Cortex of kidney (tissue), 1 donor: ENCODE measurements at places on chromosomes 11 and 22.

DNA sequence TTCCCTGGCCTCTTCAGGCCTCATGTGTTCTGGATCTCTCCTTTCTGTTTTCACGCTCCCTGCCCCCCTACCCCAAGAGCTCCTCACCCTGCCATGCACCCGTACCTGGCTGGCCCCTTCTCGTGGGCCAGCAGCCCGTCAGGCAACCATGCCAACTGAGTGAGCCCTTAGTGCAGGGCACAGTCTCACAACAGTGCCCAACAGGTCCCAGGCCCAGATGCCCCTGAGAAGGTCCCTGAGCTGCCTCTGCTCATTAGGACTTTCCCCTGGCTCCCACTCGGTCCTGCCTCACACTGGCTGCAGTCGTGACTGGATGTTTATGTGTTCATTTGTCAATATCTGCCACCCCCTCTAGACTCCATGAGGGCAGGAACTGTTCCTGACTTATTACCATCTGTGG, 44.8 kb upstream of the IGSF9B start:
- DNase-seq: no peak

DNA sequence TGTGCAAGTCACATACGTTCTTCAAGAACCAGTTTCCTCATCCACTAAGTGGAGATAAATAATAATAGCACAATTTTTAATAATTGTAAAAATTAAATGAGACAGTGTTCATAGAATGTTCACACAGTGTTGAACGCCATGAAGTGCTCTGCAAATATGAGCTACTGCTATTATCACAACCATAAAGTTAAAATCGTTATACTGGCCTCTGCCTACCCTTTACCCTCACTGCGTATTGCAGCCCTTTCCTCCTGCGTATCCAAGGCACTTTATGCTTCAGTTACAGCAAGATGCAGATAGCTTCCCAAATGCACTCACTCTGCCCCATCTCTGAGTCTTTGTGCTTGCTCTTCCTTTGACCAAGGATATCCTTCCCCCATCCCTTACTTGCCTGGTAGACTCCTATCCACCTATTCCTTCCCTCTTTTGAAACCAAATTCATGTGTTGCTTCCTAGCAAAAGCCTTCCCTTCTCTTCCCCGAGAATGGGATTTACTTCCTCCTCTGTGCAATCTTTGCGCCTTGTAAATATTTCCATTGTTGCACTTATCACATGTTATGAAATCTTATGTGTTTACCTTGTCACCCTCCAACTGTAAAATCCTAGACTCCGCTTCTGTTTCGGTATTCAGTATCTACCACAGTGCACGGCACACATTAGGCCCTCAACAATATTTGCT, 196.9 kb downstream of the ADAMTS15 start:
- DNase-seq: no peak

GRCh38 chr11:126491092-126491491, 135.6 kb downstream of the ST3GAL4 start:
- DNase-seq: no peak

DNA sequence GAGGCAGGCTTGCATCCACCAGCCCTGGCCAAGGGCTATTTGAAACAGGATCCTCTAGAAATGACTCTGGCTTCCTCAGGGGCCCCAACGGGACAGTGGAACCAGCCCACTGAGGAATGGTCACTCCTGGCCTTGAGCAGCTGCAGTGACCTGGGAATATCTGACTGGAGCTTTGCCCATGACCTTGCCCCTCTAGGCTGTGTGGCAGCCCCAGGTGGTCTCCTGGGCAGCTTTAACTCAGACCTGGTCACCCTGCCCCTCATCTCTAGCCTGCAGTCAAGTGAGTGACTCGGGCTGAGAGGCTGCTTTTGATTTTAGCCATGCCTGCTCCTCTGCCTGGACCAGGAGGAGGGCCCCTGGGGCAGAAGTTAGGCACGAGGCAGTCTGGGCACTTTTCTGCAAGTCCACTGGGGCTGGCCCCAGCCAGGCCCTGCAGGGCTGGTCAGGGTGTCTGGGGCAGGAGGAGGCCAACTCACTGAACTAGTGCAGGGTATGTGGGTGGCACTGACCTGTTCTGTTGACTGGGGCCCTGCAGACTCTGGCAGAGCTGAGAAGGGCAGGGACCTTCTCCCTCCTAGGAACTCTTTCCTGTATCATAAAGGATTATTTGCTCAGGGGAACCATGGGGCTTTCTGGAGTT, 13.3 kb downstream of the IL10RA start:
- no peak for DNase-seq

- no peak for DNase-seq
Observed at GRCh38 chr22:49800408-49801238, 27.1 kb downstream of the BRD1 start.

DNA sequence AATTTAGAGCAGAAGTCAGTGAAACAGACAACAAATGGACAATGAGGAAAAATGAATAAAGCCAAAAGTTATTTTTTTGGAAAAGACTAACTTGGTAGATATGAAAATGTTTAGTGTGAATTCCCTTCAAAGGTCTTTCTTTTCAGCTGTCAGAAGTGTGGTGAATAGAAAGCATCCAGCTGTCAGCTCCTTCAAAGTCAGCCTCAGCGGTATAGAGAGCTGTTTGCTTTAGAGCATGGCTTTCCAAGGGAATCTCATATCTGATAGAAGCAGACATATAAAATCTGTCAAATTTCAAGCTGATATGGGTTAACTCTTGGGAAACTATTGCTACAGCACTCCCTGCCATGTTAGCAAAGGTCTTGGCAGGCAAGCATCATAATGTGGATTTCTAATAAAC, 309.3 kb downstream of the CASP12 start:
- DNase-seq: no peak
